NCI-H1417 treated with DMSO at 0.1 percent for 48 hours (cell line): ENCODE measurements at places on chromosomes 12 and 14.

DNA sequence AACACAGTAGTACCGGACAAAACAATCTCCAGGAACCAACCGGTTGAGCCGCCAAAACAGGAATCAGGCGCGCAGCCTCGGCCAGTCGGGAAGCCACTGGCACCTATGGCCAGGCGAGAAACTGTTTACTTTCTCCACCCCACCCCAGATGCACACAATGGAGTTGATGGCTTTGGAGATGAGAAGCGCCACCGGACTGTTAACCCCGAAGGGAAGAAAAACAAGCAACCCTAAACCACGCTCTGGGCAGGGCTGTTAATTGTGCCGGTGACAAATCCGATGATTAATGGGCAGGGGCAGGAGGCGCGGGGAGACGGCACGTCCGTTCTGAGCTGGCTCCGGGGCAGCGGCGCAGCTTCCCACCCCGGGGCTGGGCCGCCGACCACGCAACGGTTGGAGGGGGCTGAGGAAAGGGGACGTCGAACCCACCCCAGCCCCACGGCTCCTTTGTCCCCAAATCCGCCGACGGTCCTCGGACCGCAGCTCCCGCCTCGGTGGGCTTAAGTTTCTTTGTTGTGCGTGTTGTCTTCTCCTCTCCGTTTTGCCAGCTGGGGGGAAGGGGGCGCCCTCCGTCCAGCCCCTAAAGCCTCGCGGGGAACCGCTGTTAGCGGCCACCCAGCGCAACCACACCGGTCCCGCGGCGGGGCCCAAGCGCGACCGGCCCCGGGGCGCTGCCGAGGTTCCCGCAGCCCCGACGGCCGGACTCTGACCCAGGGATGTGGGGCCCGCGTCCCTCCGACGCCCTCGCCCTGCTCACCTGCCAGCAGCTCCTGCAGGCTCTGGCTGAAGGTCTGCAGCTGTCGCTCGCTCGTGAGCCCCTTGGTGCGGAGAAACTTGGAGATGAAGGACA, 790 bp downstream of the BTG1 start:
- peak; percentile 59 for DNase-seq

- DNase-seq: no peak
Observed at GRCh38 chr12:125149160-125150108, 84.2 kb downstream of the AACS start.

DNA sequence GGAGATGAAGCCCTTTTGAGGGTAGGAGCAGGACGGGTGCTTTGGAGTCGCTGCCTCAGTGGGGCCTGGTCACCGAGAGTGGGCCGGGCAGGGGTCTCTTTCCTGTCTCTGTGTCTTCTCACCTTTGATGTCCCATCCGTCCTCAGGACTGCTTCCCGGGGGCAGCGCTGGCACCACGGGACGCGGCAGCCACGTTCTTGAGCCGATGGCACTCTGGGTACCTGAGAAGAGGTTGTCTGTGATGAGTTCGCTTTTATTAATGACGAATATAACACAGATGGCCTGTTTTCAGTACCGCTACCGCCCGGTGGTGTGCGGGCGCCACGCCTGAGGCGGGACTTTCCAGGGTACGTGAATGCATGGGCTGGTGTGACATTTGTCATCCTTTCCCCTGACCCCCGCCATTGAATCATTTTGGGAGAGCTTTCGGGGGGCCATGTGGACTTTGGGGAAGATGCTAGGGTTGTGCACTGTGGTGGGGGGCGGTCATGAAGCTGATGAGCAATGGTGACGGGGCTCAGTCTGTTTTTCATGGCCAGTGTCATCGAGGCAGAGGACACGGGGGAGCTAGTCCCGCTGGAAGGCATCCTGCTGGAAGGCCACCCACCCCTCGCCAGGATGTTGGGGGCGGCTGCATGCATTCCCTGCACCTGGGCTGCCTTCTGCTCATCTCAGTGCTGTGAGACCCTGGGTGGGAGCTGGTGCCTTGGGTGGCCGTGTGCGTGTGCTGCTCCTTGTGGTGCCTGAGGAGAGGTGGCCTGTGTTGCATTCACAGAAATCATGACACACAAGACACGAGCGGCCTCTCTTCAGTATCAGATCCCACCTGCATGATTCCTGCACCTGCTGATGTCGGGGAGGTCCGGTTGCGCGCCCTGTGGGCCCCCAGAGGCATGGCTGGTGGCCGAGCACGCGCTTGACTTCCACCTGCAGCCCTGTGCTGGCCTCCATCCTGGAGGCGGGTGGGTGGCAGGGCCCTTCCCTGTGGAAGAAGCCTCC, 162.5 kb upstream of the RTL1 start:
- DNase-seq: no peak

GRCh38 chr14:63300854-63301253, 17.9 kb downstream of the GPHB5 start:
- no peak for DNase-seq

DNA sequence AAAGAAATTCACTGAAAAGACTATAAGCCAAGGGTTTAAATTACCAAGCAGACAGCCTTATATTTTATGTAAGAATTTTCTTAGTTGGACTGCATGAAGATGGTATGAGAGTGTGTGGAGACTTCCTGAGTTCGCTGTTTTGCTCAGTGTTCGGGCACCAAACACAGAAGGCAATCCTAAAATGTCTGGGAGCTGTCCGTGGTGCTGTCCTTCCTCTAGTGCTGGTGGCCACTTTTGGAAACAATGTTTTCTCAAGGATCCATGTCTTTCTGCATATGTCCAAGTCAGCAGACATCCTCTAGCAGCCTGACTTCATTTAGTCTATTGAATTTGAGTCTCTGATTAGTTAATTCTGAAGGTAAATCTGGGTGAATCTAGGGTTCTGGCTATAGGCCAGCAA, 135.8 kb downstream of the SLC8A3 start:
- no peak for DNase-seq

GRCh38 chr12:7905071-7905470, 30.9 kb downstream of the SLC2A3 start:
- DNase-seq: no peak

GRCh38 chr12:118073768-118074167, 12.8 kb upstream of the WSB2 start:
- DNase-seq: no peak

DNA sequence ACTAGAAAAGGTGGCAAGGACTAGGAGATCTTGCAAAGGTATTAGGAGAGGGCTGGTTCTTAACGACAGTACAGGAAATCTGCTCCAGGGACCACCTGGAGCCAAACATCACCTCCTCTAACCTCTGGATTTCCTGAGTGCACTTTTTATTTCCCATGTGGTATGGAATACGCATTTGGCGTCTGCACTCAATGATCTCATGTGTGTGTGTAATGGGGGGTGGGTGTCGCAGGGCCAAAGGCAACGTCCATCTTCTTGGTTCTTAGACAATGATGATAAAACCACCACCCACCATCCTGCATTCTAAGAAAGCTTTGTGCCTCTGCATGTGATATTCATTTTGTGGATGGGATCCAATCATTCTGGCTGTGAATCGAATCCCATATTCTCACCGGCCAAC, 68.8 kb downstream of the CLMN start:
- DNase-seq: no peak

- peak; percentile 94 for DNase-seq
Observed at GRCh38 chr14:103121846-103122584, 1.2 kb upstream of the TNFAIP2 start.

DNA sequence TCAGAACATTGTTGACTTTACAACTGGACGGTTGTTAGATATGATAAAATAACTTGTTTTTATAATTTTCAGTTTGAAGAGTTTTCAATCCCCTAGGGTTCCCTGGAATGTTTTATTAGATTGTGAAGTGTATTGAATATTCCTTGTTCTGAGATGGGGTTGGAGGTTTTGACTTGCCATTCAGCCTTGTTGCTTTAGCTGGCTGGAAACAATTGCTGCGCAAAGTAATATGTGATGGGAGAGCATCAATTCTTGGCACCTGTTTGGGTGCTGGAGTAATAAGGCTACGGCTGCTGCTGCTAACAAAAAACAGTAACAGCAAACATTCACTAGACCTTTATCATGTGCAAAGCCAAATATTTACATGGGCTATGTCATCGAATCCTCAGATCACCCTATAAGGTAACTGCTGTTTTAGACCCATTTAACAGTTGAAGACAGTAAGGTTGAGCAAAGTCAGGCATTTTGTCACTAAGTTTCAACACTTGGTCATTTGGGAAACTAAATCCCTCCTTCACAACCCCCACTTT, 241.0 kb upstream of the TBX3 start:
- no peak for DNase-seq

GRCh38 chr14:61388173-61388975, 67.0 kb downstream of the PRKCH start:
- no peak for DNase-seq

DNA sequence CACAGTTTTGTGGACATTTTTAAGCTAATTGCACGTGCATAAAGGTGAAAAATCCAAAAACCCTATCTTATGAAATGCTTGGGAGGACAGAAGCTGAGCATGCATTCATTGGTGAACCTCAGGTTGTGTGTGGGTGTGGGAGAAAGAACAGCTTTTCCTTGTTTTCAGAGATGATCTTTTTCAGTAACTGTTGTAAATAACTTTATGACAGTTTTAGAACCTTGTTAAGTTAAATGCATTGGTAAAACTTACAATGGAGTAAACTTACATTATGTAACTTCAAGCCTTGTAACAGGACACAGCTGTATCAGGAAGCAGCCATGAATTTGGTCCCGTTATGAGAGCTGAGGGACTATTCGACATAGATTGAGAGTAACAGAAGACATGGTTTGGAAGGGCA, 587.4 kb downstream of the GALC start:
- no peak for DNase-seq

GRCh38 chr14:70011098-70011497, 131.9 kb downstream of the SMOC1 start:
- DNase-seq: no peak

DNA sequence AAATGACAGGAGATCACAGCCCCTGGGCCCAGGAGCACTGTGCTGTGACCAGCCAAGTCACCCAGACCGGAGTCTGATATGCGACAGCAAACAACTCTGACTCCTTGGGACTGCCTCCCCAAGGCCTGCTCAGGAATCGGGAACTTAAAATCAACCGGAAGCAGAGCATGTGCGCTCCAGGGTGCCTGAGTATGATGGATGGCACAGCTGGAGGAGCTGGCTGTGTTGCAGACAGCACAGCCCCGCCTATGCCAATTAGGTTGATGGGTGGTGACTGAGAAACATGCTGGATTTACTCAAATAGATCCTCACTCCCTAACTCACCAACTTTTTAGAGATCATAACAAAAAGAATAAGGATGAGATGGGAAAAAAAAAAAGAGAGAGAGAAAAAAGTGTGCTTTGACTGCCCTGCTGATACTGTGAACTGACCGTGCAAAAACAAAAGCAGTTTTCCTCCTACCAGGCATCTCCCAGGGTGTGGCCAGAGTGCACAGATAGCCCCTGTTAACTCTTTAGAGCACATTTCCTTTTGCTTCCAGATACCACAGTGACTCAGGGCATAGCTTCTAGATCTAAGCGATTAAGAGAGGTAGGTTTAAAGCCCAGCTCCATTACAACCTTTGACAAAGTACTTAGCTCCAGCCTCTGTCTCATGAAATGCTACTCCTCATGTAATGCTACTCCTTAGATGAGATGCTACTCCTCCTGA, 27.4 kb upstream of the STON2 start:
- peak; percentile 13 for DNase-seq

DNA sequence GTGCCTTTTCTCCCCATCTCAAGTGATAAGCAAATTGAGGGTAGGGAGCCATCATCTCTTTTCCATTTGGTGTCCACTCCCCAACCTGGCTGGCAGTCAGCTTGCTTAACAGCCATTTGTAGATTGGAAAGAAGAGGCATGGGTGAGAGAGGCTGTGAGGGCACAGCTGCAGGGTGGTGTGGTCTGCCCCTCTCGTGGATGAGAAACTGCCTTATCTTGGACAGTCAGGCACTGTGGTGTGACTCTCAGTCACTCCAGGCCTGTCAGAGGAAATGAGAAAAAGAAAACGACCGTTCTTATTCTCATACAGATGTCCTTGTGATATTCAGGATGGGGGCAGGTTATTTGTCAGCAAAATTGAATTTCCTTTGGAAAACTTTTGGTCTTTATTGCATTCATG, 65.1 kb upstream of the SRSF5 start:
- DNase-seq: no peak

GRCh38 chr12:3613641-3614395, 122.8 kb downstream of the PRMT8 start:
- no peak for DNase-seq

DNA sequence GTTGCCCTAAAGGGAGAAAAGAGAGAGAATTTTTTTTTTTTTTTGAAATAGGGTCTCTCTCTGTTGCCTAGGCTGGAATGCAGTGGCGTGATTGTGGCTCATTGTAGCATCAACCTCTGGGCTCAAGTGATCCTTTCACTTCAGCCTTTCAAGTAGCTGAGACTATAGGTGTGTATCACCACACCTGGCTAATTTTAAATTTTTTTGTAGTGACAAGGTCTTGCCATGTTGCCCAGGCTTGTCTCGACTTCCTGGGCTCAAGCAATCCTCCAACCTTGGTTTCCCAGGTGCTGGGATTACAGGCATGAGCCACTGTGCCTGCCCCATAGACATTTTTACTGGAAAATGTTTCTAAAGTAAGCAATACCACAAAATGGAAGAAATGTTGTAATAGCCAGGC, 36.8 kb downstream of the YARS2 start:
- no peak for DNase-seq

DNA sequence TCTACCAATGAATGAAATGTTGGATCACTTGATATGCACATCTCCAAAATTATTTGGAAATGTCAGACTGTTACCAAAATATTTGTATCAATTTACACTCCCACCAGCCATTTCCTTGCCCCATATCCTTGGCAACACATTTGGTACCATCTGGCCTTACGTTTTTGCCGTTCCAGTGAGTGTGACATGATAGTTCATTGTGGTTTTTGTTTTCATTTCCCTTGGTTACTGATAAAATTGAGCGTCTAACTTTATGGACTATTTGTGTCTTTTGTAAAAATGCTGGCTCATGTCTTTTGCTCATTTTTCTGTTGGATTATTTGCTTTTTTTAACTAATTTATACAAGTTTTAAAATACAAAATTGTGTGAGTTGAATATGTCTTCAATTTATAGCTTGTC, 11.0 kb downstream of the KLHDC1 start:
- no peak for DNase-seq

GRCh38 chr12:53103860-53104305, 597 bp downstream of the SOAT2 start:
- DNase-seq: no peak

DNA sequence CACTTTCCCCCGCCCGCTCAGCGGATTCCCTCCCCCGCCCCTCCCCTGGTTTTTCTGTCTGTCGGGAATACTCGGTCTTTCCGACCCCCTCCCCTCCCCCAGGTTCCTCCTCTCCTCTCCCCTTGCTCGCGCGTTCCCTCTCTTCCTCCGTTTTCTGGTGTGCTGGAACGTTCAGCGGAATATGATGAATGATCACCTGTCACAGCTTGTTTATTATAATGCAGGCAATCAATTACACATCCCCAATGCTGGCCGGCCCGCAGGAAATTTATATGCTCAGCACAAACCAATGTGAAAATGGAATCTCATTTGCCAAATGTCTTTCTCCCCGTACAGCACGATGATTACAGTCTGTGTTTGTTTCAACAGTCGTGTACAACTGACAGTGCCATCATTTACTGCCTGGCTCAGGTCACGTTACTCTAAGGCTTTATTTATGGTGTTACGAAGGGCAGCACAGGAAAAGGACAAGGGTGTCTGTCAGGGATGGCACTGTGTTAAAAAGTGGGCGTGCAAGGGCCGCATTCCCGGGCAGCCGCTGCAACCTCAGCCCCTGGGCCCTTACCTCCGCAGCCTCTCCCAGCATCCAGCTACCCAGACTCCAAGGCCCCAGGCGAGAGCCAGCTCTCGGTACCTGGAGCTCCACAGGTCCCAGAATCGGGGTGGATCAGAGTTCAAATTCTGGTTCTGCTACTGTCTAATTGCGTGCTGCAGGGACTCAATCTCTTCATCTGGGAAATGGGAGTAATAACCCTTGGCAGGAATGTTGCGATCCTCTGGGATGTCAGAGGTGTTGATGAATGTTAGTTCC, 24.7 kb upstream of the MAP1LC3B2 start:
- DNase-seq: no peak
